Activated T-cell treated with anti-CD3 and anti-CD28 coated beads, Interleukin-2, amount 50 U/mL, for 1 hour (primary cell): ENCODE measurements at places on chromosomes 12 and 14.

GRCh38 chr14:88518592-88519512 is 36.0 kb downstream of the PTPN21 start:
- no peak for DNase-seq

GRCh38 chr12:104680491-104680890 is 223.7 kb downstream of the CHST11 start:
- DNase-seq = no peak

DNA sequence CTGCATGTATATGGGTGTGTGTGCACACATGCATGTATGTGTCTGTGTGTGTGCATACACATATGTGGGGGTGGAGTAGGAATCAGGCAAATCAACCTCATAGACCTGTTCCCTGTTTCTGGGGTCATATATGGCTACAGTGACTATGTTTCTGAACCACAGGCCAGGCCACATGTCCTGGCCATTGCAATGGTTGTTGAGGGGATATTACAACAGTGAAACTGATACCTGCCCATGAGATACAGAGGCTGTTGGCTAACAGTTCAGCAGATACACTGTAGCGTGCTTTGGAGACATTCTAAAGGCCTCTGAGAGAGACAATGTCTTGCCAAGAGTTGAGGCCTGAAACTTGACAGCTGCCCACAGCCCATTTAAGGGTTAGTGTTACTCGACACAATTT is 47.3 kb upstream of the FOS start:
- no peak for DNase-seq

GRCh38 chr12:33639975-33640374 is 200.4 kb upstream of the SYT10 start:
- no peak for DNase-seq

DNA sequence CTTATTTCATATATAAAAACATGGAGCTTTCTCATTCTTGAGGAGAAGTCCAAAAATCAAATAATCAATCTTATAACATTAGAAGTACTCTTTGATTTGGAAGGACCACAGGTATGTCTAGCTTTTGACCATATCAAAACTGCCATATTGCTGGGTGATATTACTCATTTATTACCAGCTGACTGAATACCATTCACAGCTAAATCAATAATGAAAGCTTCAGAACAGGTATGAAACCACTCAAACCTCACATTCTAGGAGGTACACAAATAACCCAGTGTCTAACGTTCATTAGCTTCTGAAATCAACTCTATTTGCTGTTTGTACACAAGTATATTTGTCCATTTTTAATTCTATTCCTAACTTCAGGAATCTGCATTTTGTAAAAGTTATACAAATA is 16.8 kb upstream of the CCDC91 start:
- no peak for DNase-seq

- DNase-seq = no peak
These were observed 44.6 kb downstream of the MSRB3 start for GRCh38 chr12:65323070-65323469.

DNA sequence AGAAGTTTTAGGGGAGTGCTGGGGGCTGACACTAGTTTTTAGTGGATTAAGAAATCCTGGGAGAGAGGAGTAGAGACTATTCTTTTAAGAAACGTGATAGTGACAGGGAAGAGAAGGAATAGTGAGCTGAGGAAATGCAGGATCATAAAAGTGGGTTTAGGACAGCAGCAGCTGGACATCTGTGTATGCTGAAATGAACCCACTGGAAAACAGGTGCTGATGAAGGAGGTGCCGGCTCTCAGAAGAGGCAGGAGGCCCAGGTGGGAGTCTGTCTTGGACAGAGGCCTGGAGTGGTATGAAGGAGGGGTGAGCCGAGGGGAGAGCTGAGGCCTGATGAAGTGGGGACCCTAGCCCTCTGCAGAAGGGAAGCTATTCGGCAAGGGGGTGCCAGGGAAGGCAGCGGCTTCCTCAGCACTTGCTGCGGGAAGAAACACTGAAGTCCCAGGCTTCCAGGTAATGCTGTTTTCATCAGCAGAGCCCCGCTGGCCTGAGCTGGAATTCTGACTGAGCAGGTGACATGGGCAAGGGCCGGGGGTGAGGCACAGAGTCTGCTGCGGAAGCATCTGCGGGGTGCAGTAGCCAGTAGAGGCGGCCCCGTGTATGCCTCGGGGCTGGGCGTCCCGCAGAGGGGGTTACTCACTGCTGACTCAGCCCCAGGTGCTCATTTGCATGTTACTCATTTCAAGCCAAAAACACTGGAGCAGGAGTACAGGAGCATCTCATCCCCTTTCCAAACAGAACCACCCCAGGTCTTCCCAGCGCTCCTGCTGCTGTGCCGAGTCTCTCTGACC is 89.7 kb downstream of the TMCC3 start:
- DNase-seq = no peak

DNA sequence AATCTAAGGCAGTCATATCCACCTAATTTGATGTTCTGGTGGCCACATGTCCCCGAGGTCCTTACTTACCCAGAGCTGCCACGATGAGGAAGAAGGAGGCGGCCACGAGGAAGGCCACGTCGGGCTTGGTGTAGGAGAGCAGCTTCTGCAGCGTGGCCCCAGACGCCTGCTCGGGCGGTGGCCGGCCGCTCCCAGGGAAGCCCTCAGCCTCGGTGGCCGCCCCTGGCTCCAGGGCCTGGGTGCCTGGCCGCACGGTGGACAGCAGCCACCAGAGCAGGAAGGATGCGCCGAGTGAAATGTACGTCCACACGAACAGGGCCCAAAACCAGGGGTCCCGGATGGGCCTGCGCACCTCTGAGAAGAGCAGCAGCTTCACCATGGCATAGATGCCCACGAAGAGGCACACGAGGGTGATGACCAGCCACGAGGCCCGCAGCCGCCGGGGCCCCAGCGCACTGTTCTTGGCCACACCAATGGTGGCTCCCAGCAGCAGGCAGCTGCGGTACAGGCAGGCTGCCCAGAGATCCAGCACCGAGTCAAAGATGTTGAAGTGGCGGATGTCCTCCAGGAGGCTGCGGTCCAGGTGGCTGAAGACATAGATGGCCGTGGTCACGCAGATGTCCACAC is 6.6 kb downstream of the ABCB9 start:
- no peak for DNase-seq

GRCh38 chr12:38911611-38912010 is 6.2 kb upstream of the CPNE8 start:
- no peak for DNase-seq

DNA sequence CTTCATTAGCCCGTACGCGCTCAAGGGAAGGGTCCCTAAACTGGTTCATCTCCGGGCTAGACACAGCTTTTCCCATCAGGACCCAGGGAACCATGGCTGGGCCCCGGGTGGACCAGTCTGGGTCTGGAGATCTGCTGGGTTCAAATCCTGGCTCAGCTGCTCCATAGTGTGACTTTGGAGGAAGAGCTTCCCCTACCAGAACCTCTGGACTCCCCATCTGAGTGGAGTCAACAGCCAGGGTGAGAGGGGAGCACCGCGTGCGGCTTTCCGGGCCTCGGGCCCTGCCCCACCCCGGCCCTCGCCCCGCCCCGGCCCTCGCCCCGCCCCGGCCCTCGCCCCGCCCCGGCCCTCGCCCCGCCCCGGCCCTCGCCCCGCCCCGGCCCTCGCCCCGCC is 41.2 kb downstream of the BEGAIN start:
- DNase-seq = no peak

DNA sequence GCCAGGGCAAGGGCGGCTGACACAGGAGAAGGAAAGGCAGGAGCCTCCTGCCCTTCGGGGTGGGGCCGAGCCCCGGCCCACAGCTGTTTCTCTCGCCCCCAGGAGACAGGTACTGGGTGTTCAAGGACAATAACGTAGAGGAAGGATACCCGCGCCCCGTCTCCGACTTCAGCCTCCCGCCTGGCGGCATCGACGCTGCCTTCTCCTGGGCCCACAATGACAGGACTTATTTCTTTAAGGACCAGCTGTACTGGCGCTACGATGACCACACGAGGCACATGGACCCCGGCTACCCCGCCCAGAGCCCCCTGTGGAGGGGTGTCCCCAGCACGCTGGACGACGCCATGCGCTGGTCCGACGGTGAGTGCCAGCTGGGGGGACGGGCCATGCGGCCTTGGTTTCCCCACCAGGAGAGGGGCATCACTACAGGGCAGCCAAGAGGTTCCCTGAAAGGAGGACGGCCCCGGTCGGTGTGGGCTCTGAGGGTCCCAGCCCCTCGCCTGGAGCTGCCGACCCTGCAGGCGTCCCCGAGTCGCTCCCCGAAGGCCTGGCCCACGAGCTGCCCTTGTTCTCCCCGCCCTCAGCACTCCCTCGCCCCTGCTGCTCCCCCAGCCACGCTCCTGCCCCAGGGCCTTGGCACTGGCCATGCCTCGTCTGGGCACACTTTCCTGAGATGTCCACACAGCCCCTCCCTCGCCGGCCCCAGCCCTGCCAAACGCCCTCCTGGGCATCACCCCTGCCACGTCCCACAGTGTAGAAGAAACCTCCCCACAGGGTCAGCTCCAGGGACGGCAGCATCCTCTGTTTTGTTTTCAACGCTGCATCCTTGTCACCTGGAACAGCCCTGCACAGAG is 21.7 kb downstream of the MMP17 start:
- DNase-seq = no peak

GRCh38 chr12:131371401-131372170 is 339.3 kb upstream of the SFSWAP start:
- DNase-seq = no peak

- DNase-seq = no peak
These were observed 40.3 kb downstream of the BRAP start for GRCh38 chr12:111645433-111645832.

DNA sequence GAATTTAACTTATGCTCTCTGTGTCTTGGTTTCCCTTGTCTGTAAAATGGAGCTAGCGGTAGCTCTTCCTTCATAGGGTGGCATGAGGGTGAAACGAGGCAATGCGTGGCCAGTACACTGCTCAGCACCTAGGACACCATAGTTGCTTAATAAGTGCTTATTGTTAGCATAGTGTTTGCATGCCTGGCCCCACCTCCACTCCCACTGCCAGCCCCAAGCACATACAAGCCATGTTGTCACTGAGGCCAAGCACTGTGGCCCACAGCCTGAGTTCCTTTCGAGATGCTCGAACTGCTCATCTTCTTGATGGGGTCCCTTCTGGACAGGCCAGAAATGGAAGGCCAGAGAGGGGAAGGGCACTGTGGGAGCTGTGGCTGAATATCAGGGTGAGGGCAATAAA is 839 bp downstream of the FICD start:
- no peak for DNase-seq

- DNase-seq = no peak
These were observed 1.1 kb downstream of the KMT2D start for GRCh38 chr12:49059299-49060171.

DNA sequence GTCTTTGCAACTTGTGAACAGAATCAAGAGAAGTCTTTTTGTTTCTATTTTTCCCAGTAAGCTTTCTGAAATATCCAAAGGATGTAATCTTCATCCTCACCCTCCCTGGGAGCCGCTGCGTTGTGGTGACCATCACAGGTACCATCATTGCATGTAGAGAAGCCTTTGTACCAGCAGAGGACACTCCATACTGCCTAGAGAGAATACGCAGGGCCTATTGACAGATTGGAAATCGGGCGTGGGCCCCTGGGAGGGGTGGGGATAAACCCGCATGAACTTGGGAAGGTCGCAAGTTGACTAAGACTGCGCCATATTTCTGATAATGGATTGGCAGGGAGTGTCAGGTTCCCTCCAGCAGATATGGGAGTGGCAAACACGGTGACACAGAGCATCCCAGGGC is 12.7 kb downstream of the KRT1 start:
- DNase-seq = no peak

- DNase-seq = no peak
These were observed 54.0 kb downstream of the ZNF664 start for GRCh38 chr12:124026755-124027745.

GRCh38 chr14:24232645-24233537 is at the start of gene GMPR2:
GMPR2 (plus strand) TSS chr14:24232929; CDS start chr14:24233254, 325 bp downstream.
- no peak for DNase-seq

DNA sequence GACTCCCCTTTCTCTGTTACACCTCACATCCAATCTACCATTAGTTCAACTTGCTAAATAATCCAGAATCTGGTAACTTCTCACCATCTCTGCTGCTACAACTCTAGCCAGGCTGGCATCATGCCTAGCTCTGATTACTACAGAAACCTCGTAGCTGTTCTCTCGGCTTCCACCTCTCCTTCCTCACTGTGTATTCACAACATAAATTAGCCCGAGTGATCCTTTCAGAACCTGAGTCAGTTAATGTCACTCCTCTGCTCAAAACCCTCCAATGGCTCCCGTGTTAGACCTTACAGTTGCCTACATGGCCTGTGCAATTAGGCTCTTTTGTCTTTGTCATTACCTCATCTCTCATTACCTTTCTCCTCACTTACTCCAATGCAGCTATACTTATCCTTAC is 139.4 kb downstream of the PDE3A start:
- DNase-seq = no peak

DNA sequence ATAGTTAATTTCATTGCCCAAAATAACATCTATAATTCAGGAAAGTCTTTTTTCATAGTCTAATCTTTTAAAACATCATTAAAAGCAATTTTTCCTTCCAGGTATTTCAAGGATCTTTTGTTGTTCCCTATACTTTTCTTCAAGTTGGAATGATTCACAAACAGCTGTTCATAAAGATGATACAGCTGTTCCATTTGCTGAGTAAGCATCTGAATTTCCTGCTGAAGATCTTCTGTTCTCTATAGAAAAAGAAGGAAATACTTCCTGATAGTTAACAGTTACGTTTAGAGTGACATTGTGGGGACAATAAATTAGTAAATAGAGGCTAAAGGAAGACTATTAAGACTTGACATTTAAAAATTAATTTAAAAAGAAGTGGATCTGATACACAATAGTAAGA is 30.3 kb upstream of the ESR2 start:
- no peak for DNase-seq

DNA sequence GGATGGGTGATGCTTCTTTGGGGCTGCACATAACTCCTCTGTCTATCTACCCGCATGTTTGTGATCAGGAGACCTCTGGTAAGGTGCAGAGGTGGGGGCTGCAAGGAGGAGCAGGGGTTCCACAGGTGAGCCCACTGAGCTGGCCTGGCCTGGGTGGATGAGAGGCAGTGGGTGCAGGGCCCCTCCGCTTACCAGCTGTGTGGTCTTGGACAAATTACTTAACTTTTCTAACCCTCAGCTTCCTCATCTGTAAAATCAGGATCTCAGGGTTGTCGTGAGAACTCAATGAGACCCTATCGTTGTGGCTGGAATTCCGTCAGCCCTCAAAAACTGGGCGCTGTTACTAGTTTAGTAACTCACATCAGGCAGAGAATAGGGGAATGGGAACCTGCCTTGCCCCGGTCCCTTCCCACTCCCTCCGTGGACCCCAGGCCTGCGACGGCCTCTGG is 7.5 kb downstream of the PTPN6 start:
- peak; percentile 38 for DNase-seq
